ENCODE measurements at places on chromosomes 1 and 21.

- no peak for DNase-seq
Measured at GRCh38 chr1:228408869-228409805, 2.5 kb upstream of the TRIM11 start.

GRCh38 chr1:187096689-187097088 is 267.9 kb downstream of the PLA2G4A start:
- DNase-seq, result no peak

- DNase-seq, result no peak
Measured at GRCh38 chr1:86018283-86018923, 138.2 kb downstream of the COL24A1 start.

- DNase-seq, result no peak
Measured at GRCh38 chr1:209227941-209228340, 355.6 kb upstream of the CAMK1G start.

GRCh38 chr1:84143796-84144565 is at the start of gene PRKACB:
Gene PRKACB, plus strand, starts transcription at chr1:84144271. Its CDS starts 91 bp downstream, at chr1:84144362.
- DNase-seq, result peak; percentile 57

DNA sequence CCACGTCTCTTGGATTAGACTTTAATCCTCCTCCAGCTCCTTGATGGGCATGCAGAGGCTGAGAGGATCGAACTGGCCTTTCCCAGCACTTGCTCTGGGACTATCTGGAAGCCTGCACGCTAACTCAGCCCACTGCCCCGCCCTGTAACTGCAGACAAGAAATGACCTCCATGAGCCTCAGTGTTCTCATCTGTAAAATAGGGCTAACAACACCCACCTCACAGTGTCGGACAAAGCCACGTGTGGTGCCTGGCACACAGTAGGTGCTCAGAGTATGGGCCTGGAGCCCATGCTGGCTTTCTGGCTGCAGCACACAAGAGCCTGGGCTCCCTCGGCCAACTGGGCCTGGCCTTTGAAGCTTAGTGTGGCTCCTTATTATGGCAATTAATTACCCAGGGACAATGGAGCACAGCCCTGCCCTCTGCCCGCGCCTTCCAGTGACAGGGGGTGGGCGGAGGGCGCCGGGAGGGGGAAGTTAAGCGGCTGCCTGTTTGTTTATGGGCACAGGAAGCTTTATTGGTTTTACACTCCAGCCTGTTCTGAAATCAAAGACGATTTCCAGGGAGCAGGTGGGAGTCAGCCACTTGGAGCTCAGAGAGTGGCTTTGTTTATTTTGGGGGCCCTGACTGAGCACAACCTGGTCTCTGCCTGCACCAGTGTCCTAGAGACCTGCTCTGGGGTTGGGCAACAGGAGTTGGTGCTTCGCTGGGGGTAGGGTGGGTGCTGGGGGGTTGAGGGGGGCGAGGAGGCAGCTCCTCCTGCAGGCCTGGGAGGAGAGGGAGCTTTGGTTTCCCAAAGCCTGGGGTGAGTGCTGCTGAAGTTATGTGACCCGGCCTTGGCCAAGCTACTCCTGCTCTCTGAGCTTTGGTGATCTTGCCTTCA is 31.0 kb downstream of the PAX7 start:
- DNase-seq, result no peak

GRCh38 chr1:171758011-171758410 is 16.1 kb upstream of the VAMP4 start:
- DNase-seq, result no peak

- no peak for DNase-seq
Measured at GRCh38 chr1:228149406-228150119, at the start of gene GJC2. Gene GJC2, plus strand, starts transcription at chr1:228149930. Its CDS starts 7,829 bp downstream, at chr1:228157759.
